Activated CD8-positive, alpha-beta T cell treated with anti-CD3 and anti-CD28 coated beads, Interleukin-2, amount 10 ng/mL, durations not matched to agents 7 days and 5 days (primary cell): ENCODE measurements at places on chromosomes 2 and 18. TPM values are rescaled to one million over a fixed set of nuclear protein-coding genes. Genes with fewer than 3 reads are reported as not detected.

- DNase-seq, result no peak
These were observed 15.8 kb downstream of the TRAF3IP1 start for GRCh38 chr2:238336151-238336550.

SCTR gene
- not detected for total RNA-seq

GAL3ST2 gene
- total RNA-seq, result 0.34 TPM

PSMD14 gene
- 68.3 TPM for total RNA-seq

DNA sequence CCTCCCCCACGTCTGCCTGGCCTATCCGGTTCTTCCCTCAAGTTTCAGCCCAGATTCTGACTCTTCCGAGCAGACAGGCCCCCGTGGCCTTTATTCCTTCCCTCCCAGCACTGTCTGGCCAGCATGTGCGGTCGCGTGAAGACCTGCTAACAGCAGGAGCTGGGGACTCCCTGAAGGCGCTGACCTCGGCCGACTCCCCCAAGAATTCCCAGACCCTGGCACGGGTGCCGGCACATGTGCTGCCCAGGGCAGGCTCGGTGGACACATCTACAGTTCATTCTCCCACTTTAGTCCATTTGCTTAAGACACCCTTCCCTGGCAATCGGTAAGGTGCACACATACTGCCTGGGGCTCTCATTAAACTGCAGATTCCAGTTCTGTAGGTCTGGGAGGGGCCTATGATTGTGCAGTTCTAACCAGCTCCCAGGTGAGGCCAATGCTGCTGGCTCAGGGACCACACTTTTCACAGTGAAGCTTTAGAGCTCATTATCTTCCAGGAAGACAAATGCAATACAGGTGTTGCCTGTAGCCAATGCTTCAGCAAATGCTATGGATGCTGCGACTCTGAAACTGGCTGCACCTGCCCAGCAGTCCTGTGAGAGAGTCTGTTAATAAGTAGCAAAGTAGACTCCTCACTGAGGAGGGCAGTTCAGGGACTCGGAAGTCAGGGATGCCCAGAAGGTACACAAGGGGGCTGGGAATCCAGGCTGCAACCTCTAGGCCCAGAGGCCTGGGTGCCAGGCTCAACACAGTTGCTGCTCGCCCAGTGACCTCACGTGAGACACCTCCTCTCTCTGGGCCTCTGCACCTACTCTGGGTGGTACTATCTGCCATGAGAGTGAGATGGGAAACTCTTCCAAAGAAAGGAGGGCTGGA is 45.4 kb upstream of the TAF1B start:
- DNase-seq, result no peak

DARS1 gene
- total RNA-seq, result 148 TPM

SNORC gene
- total RNA-seq, result 2.2 TPM

DNA sequence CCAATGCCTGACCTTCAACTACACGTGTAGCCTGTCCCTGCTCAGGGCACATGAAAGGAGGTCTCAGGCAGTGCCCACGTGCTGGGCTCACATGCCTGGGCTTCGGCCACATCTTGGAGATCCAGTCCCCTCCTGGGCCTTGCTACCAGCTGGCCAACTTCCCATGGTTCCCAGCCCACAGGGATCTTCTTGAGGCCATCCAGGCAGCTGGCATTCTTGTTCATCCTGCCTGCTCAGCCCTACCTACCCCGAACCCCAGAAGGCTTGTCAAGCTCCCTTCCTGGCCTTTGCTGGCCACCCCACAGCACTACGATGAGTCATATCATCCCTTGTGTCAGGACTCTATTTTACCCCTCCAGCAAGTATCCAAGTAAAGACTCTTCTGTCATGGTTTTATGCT is 97.1 kb downstream of the ZBTB7C start:
- DNase-seq, result no peak

DNA sequence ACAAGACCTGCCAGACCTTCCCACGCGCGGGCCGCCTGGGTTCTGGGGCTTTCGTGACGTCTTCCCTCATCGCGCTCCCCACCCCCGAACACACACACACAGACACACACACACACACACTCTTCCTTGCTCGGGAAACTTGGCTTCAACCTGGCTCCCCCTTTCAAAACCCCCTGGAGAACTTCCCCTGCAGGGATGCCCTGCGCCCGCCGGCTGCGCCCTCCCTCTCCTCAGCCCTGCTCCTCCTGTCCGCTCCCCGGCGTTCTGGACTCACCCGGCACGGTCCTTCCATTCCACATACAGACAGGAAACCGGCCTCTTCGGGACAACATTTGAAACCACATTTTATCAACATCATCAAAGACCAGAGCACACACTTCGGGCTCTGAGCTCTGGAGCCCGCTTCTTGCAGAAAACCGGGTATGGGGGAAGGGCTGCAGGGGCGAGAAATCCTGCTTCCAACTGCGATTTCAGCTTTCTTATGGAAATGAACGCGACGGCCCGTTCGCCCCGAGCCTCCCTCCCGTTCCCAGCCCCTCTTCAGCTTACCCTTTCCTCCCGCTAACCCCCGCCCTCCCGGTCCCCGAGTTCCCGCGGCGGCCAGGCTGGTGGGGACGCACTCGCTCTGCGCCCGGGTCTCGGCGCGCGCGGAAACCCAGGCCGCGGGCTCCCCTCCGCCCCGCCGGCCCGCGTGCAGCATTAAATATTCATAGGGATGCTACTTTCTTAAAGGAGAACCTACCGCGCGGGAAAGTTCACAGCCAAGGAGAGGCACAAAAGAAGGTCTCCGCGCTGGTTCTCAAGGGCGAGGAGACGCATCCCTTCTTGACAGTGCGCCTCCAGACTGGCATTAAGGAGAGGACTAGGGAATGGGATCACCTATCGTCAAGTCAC is 18.3 kb downstream of the POU3F3 start:
- DNase-seq, result no peak

DNA sequence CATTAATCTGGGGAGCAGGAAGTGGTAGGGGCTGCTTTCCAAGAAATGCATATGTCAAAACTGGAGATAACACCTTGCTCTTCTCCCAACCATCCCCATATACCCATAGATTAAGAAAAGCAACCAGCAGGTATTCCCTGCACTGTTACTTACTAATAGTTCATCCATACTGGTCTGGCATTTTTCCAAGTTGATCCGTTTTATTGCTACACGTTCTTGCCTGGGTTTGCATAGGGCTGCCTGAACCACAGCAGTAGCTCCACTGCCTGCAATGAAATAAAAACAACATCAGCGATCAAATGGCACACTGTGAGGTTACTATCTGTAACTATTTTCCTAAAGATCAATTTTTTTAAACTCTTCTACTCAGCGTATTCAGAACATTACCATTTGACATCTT is 65.6 kb downstream of the STK39 start:
- no peak for DNase-seq

- no peak for DNase-seq
These were observed 14.3 kb downstream of the EPB41L3 start for GRCh38 chr18:5529471-5529870.

CCDC148 gene
- not detected for total RNA-seq

LDLRAD4 gene
- total RNA-seq, result 34.3 TPM

GRCh38 chr2:60447943-60448342 is 105.5 kb downstream of the BCL11A start:
- DNase-seq, result no peak

- DNase-seq, result no peak
These were observed 537.4 kb downstream of the RNF144A start for GRCh38 chr2:7454592-7454991.

ZNF396 gene
- 0.32 TPM for total RNA-seq

DNA sequence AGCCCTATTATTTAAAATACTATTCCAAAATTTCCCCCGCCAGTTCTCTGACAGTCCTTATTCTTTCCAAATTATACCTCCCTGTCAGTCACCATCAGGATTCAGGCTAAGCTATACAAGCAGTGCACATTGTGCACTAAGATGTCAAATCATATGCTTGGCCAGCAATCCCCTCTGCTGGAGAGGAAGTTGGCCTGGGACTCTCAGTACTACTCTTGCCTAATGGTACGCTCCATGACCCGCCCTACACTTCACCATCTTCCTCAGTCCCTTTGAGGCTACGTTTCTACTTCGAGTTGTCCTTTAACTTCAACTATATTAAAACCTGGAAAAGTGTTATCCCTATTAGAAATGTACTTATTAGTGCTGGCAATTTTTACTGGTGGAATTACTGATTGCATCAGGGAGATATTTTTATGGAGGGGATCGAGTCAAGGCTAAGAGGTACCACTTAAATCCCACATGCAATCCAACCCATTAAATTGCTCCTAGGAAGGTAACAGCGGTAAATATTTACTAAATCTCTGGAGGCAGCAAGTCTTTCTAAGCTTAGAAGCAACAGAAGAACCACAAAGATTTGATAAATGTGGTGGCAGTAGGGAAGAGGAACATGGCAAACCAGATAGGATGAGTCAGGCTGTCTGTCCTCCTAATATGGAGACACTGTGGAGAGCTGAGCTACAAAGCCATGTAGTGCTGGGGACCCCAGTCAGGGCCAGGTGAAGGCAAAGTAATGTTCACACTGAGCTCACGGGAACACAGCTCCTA is 2.7 kb downstream of the USP40 start:
- DNase-seq, result no peak

FBXO36 gene
- 1.1 TPM for total RNA-seq
